ENCODE measurements at places on chromosomes 6 and 20.
A peak's percentile ranks its signal among the peaks of the same experiment; 100 is the strongest.

- DNase-seq = no peak
Observed at GRCh38 chr20:43835944-43836508, 78.6 kb upstream of the TOX2 start.

DNA sequence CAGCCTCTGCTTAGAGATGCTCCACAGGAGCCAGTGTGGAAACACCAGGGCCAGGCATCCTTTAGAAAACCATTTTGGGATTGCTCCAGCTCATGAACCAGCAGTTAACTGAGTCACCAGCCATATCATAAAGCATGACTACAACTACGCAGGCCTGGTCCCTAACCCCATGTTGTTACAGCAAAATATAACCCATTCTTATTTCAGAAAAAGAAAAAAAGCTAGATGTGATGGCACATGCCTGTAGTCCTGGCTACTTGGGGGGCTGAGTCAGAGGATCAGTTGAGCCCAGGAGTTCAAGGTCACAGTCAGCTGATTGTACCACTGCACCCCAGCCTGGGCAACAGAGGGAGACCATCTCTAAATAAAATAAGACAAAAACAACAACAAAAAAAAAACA, 36.8 kb downstream of the C6orf15 start:
- no peak for DNase-seq

DNA sequence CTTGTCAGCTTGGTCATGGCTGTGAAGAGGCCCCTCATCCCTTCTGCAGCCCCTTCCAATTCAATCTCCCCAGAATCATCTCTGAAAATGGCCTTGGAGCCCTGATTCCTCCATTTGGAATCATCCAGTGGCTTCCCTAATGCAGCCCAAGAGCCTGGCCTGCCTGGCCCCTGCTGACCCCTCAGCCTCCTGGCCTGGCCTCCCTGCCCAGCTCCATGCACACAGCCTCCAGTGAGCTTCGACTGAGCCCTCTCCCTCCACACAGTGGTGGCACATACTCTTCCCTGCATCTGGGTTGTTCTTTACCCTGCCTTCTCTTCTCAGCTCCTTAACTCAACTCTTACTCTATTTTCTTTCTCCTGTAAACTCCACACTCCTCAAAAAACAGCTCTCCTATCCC, 120.9 kb downstream of the ANKRD60 start:
- no peak for DNase-seq

DNA sequence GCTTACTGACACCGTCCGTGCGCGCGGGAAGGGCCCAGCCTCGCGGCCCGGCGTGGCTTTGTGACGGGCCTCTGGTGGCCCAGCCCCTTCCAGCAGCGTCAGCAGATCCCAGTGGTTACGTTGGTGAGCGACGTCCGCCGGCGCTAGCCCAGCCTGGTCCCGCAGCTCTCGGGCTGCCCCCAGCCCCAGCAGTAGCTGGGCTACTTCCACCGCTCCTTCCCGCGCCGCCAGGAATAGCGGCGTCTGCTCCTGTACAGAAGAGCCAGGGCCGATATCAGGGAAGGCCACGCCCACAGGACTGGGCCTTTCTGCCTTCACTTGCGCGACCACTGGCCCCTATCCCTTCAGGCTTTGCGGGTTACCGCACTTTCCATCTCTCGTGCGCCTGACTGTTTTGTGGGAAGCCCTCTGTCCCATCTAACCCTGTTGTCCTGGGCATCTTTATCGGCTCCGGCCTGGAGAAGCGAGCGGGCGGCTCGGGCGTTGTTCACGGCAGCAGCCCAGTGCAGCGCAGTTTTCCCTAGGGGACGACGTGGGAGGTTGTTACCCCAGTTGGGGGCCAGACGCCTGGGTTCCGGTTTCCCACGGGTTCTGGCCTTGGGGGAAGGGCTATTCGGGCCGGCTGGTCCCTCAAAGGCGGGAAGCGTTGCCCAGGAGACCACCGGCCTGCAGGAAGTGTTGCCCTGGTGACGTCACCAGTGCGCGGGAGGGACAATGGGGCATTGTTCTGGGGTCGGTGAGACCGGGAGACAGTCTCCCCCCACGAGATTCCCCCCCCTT, 3.6 kb upstream of the GPSM3 start:
- DNase-seq = peak; percentile 91

DNA sequence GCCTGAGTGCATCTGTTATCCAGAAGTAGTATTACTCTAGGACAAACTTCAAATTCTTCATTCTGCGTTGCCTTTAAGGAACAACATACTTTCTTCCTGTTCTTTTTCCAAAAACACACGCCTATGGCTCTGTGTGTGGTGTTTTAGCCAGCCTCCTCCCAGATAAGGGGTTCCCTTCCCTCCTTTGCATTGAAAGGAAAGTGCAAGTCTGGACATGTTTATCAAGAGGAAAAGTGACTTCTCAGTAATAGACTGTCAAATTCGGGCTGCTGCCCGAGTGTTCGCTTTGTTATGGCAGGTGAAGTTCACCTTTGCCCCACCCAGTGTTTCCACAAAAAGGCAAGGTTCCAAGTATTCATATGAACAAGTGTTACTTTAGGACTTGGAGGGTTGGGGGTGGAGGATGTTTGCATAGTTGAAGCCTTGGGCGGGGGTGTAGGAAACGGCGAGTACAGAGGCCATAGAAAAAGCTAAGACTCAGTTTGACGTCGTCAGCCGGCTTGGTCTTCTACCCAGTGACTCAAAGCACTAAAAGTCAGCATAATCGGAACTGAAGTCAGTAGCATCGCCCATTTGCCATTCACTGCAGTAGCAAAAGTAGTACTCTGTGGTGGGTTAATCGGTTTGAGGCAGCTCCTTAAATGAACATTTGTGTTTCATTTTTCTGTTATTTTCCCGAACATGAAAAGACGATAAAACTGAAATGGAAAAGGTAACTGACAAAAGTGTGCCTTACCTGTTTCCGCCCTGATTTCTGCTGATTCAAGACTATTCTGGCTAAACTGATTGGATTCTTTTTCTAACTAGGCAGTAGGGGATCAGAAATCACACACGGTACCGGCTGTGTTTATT, 12.5 kb downstream of the PRDM1 start:
- DNase-seq = peak; percentile 29

DNA sequence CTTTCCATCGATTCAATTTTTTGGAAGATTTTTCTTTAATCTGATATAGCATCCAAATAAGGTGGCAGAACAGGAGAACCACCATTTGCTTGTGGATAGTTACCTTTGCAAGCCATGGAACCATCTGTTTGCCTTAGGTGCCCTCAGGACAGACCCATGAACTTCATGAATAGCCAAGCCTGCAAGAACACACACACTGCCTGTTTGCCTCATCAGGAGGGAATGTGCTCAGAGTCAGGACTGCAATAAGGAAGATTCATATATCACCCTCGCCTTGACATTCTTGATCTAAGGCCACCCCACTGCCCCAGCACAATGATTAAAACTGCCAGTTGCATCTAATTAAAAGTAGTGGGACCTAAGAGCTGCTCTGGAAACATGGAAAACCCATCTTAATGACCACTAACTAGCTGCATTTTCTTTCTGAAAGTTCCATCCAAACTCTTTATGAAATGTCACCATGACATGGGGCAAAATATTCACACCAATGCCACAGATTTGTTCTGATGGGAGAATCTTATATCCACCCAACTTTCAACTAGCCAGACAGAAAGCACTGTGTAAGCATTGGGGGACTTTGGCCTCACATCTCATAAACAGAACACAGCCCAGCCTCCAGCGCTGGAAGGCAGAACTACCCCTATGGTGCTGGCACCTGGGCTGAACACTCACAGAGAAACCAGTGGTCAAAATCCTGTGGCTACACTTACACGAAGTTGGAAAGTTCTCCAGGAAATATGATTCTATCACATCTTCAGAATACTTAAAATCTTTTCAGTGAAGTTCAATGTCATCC, 48.3 kb downstream of the TBXT start:
- no peak for DNase-seq

GRCh38 chr6:10409731-10410206, 5.1 kb downstream of the TFAP2A start:
- no peak for DNase-seq

DNA sequence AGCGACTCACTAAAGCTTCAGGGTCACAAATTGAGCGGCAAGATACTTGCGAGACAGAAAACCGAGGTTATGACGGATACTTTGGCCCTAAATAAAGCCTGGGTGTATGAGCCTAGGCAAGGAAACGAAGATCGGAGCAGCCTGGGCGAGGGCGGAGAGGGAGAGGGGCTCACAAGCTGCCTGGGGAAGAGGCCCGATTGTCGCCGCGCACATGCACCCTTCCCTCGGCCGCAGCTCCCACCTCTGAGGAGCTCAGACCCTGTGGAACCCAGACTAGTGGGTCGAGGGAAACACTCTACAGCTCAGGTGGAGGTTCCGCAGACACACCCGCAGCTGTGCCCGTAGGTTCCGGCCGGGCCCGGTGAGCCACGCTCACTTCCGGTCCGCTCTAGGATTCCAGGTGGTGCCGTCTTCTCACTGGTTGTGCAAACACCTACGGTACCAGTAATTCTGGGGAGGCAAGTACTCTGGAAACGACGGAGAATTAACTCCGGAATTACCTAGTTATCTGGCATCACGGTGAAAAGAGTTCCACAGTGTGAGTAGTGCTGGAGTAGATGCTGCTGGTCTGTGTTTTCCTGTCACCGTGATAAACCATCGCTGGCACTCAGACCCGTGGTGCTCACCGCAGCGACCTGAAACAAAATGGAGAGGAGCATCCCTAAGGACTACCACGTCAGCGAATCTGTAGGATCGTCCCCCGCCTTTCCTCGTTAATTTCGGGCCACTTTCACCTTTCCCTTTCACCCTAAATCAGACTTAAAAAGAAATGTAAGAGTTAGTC, 61.5 kb downstream of the GPX5 start:
- peak; percentile 37 for DNase-seq

DNA sequence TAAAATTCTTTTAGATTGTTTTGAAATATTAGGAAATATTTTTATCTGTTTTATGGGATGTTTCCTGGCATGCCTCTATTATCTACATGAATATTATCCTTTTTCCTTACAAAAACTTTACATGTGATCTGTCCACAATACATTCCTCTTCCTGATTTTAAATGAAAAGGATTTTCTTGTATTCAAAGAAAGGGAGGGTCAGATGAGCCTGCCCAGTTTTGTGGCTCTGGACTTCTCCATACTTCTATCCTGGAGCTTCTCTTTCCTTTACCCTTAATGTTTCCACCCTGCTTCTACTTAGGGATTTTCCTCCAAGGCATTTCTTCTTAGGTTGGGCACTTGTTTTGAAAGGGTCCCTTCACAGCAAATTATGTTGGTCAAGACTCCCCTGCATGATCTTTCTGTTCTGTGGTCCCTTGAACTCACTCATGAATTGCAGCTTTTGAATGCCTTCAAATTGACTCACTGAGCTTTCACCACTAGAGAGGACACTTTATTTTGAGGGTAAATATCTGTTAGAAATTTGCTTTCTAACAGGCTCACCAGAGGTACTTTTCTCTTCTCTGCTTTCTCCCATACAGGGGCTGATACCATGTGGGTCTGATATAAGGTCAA, 104.9 kb downstream of the CENPW start:
- DNase-seq = no peak

- DNase-seq = no peak
Observed at GRCh38 chr20:41631826-41632225, 13.6 kb upstream of the CHD6 start.

- DNase-seq = no peak
Observed at GRCh38 chr6:137775720-137776119, 91.3 kb upstream of the TNFAIP3 start.

DNA sequence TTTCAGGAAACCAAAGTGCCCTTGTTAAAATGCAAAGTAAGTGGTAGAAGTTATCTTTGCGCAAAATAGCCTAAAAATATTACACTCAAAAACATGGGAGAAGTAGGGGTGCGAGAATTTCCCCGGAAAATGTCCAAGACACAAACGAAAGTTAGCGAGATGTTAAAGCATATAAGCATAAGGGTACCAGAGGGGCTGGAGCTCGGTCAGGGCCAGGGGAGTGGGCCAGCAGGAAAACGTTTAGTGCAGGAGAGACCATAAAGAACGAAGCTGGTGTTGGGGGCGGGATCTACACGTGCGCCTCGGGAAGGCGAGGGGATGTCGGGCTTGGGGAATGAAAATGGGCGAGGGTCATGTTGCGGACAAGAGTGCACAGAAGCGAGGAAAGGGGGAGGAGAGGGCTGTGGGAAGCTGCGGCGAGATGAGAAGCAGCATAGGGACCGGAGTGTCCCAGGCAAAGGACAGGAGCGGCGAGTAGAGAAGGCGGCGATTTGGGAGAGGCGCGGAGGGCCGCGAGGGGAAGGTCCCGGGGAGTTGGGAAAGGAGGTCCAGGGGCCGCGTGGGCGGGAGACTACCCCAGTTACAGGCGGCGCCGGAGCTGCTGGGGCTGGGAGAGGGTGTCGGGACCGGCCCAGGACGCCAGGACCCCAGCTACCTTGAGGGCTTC, 600 bp downstream of the XPO5 start:
- peak; percentile 62 for DNase-seq

DNA sequence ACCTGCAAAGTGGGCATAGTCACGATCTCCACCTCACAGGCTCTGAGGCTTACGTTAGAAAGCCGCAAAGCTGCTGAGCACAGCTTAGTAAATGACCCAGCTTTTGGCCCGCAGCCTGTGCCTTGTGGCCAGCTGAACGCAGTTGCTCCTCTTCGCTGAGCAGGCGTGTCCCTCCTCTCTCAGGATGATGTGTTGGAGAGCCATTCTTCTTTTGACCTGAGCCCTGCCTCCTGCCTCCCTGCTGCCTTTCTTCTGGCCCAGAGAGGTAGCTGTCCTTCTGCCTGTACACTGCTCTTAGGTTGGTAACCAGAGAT, 47.6 kb upstream of the MYL9 start:
- DNase-seq = no peak

- DNase-seq = peak; percentile 80
Observed at GRCh38 chr20:44552950-44553908, 29.1 kb upstream of the PKIG start.

DNA sequence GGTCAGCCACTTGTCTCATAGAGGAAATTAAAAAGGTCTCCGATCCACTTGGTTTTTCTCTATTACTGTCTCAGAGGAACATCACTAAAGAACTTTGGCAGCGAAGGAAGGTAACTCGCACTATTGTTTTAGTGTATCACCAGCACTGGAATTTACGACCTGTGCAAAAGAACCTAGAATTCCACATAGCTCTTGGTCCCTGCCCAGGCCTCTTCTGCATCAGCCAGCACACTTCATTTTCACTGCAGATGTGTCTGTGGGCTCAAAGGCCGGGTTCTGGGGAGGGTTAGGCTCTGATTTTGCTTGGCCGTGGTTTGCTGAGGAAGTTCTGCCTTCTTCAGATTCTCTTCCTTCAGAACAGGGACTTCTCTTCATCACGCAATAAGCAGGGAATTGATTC, 102.8 kb upstream of the TMEM181 start:
- no peak for DNase-seq

DNA sequence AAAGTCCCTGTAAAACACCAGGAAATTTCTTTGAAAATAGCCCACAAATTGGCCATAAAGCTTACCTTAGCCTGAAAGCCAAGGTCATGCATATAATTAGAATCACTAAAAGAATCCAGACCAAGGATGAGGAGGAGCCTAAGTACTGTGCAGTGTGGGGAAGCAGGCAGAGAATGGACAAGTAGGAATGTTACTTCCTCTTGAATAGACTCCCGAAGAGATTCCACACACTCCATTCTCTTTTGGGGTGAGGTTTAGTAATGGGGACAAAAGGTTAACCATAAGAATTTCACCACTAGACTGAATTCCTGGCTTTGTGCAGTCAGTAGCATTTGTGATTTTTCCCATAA, 27.5 kb upstream of the MARCKS start:
- no peak for DNase-seq

GRCh38 chr6:31170987-31171671, 647 bp upstream of the POU5F1 start:
- DNase-seq = no peak

All from NCI-H1417 (cell line).